ENCODE measurements at places on chromosomes 13 and 19.

- DNase-seq = no peak
Observed at GRCh38 chr19:36051236-36051635, 2.8 kb downstream of the THAP8 start.

GRCh38 chr19:38350883-38351282, 15.3 kb downstream of the CATSPERG start:
- DNase-seq = no peak

DNA sequence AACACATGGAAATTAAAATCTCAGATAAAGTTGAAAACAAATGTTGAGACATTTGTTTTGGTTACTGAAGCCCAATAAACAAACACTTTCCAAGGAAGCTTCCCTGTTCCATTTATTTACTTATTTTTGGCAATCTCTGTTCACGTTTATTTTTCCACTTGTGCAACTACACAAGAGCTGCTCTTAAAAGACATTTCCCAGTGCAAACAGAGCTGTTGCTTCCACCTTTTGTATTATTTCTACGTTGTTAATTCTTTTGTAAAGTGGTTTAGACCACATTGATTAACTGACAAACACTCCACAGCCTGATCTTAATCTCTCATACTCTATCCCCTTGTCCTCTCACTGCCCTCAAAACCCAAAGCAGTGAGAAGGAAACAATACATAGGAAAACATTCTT, 757.6 kb downstream of the LIG4 start:
- DNase-seq = no peak

DNA sequence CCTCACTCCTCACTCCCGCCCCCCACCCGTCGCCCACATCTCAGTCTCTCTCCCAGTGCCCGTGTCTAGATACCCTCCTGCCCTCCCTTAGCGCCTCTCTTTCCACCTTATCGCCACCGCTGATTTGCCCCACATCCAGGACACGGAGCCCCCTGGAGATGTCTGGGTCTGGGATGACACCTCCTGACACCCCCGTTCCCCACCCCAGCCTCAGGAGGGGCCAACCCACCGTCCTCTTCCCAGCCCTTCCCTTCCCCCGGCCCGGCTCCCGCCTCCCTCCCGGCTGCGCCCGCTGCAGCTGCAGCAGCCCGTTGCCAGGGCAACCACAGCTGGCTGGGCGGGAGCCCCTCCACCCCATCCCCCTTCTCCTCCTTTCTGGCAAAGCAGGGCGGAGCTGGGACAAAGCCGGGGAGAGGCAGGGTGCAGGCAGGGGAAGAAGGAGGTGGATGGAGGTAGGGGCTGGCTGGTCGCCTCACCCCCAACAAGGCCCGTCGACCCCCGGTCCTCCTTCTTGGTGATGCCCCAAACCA, 13.5 kb downstream of the DPF1 start:
- DNase-seq = no peak

DNA sequence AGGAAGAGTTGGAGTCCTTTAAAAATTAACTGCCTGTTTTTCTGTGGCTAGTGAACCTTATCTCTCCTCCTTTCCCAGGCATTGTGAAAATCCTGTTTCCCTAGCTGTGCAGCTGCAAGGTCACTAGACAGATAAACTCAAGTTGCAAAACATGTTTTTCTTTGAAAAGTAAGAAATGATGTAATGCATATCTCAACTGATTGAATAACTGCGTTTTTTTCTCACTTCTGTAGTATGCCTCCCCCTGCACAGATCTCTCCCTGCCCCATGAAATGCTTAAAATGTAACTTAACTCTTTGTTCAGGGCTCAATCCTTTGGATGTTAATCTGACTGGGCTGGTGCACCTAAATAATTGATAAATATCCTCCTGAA, 27.7 kb upstream of the CYSLTR2 start:
- no peak for DNase-seq

GRCh38 chr13:24181991-24182702, 21.6 kb downstream of the SPATA13 start:
- DNase-seq = no peak

DNA sequence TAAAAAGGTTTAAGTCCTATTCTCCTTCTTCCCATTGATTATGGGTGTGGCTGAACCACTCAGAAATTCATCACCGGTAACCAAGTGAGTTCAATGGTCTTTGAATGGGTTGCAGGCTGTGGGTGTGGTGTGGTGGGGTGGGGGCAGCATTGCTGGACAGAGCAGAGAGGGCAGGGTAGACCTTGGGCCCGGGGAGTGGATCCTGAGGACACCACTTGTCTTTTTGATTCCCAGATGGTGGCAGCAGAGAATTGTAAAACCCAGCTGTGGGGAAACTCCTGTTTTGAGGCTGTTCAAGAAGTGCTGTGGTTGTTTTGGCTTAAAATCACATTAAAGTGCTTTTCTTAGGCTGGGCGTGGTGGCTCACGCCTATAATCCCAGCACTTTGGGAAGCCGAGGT, 45.8 kb upstream of the RGCC start:
- no peak for DNase-seq

GRCh38 chr19:35692010-35692409, 12.3 kb upstream of the ZBTB32 start:
- DNase-seq = no peak

GRCh38 chr13:32907211-32907610, 109.0 kb upstream of the KL start:
- no peak for DNase-seq

DNA sequence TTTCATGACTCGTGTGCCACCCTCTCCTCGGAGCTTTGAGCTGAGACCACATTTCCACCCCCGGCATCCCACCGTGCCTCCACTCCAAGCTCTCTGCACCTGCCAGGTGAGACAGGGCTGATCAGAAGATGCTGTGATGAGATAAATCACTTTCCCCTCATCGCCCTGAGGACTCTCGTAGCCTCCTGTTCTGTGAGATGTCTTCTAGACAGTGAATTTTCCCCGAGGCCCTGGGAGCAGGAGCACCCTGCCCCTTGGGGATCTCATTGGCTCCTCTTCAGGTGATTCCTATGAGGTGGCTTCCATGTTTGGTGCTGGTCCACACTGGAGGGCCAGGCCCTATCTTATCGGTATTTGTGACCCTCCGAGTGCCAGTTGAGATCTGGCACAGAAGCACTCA, 154.0 kb upstream of the TSHZ3 start:
- DNase-seq = no peak

- DNase-seq = no peak
Observed at GRCh38 chr19:29454109-29454508, 71.7 kb upstream of the VSTM2B start.

GRCh38 chr19:38287604-38288003, 16.4 kb upstream of the C19orf33 start:
- DNase-seq = no peak

GRCh38 chr13:89199138-89199537, 1528.0 kb downstream of the SLITRK5 start:
- DNase-seq = no peak

- no peak for DNase-seq
Observed at GRCh38 chr13:91714855-91715254, 316.4 kb downstream of the GPC5 start.

GRCh38 chr19:7862413-7862951, 11.7 kb downstream of the PRR36 start:
- peak; percentile 59 for DNase-seq

- peak; percentile 81 for DNase-seq
Observed at GRCh38 chr19:9914315-9915207, 21.8 kb downstream of the OLFM2 start.

- DNase-seq = no peak
Observed at GRCh38 chr13:94520001-94520400, 40.5 kb upstream of the DCT start.

DNA sequence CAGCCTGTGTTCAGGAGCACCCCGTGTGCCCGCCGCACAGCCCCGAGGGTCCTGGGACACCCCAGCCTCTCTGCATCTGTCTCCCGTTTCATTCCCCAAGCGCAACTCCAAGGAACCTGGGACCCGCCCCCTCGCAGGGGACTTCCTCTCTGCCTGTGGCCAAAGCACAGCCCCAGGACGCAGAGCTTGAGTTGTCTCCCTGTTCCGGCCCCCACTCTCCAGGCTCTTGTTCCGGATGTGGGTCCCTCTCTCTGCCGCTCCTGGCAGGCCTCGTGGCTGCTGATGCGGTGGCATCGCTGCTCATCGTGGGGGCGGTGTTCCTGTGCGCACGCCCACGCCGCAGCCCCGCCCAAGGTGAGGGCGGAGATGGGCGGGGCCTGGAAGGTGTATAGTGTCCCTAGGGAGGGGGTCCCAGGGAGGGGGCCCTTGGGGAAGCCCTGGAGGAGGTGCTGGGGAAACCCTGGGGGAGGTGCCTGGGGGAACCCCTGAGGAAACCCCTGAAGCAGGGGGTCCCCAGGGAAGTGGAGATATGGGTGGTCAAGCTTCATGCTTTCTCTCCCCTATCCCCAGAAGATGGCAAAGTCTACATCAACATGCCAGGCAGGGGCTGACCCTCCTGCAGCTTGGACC, 1.3 kb downstream of the HCST start:
- peak; percentile 92 for DNase-seq

- DNase-seq = no peak
Observed at GRCh38 chr13:102742506-102742905, 31.1 kb downstream of the TEX30 start.

GRCh38 chr13:95434111-95434510, 118.4 kb upstream of the CLDN10 start:
- DNase-seq = no peak

GRCh38 chr13:32905864-32906180, 110.4 kb upstream of the KL start:
- no peak for DNase-seq

DNA sequence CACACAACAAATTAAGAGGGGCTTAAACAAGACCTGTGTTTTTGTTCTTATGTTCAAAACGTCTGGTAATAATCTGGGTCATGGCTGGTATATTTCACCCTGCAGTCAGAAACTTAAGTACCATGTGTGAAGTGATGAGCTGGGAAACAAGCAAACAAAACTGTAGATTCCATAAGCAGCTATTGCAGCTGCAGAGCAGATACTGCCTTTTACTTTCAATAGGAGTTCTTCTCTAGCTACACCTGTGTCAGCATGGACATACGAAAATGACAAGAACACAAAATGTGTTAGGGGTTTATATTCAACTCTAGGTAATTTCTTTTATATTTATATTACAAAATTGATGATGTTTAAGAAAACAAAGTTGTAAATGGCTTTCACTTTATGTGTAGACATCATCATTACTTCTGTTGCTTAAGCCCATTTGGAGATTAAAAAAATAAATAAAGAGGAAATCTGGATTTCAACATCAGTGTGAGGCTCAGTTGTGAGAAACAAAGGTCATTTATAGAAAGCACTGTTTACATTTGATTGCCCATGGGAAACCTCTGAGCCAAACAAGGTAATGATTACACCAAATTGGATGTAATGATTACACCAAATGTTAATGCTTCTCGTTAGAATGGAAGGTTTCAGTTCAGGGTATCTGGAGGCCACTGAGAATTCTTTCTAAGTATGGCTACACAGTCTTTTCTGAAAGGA, 451.0 kb upstream of the SLC10A2 start:
- no peak for DNase-seq

DNA sequence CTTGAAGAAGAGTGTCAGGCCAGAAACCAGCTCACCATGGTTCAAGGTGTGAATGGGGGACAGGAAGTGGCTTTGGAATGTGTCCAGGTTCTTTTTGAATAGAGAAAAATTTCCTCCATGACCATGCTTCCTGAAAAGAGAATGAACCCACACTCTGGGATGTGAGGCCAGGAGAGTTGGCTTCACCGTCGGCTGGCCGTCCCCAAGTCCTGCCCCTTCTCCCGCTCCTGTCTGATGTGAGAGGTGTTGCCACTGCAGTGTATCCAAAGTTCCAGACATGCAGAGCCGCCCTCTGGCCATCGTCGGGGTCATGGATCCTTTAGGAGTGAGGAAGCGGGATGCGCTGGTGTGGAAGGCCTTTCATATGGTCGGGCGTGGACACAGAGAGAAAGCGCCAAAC, 101.2 kb downstream of the COL4A2 start:
- no peak for DNase-seq

GRCh38 chr13:114104655-114105520, 27.5 kb downstream of the RASA3 start:
- DNase-seq = no peak

DNA sequence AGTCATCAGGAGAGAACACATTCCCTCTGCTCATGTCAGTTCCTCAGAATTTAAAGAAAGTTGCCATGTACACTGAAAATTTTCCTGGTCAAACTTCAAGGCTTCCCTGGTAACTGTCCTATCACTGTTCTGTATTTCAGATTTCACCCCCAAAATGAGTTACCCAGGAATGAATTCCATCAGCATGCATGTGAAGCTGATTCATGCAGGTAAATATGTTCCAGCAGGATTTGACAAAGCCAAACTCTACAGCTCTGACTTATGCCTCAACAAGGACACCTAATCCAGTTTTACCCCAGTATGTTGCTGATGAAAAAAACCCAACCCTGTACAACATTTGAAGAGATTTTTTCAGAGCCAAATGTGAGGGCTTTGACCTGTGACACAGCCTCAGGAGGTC, 21.5 kb downstream of the LIG4 start:
- no peak for DNase-seq

GRCh38 chr13:114140906-114141250, 8.5 kb upstream of the RASA3 start:
- peak; percentile 44 for DNase-seq

DNA sequence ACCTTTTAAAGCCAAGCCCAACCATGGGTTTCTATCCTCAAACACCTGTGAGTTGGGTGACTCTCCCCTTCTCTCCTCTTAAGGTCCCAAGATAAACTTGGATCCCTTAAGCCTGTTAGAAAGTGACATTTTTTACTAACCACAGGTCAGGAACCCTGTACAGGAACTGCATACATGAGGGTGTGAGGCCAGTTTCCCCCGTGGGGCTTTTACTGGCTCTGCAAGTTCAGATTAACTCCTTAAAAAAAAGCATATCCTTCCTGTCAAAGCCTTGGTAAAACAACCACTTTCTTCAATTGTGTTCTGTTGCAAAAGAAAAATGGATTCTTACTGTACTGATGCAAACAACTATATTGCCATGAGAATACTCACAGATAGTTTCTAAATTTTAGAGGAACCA, 2638.7 kb upstream of the PCDH20 start:
- DNase-seq = no peak

- DNase-seq = no peak
Observed at GRCh38 chr13:34003656-34004055, 185.7 kb downstream of the RFC3 start.

- no peak for DNase-seq
Observed at GRCh38 chr19:4891066-4891465, 11.6 kb downstream of the ARRDC5 start.

DNA sequence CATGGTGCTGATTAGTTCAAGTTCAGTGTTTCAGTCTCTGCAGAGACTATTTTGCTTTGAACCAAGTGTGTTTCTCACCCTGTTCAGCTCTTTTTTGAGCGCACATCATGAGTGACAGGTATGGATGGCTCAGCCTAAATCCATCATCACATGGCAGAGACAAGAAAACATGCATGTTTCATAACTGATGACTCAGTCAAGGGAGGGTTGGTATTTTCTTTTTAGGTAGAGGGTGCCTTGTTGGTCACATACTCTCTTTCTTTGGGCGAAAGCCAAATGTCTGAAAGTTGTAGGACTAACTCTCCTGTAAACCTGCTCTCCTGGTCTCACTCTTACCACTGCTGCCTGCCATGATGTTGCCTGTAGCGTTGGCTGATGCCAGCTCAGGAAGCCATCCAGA, 48.1 kb upstream of the RAP2A start:
- DNase-seq = no peak

GRCh38 chr13:46492946-46493345, 60.0 kb upstream of the LRCH1 start:
- no peak for DNase-seq
